ENCODE measurements at places on chromosomes 6 and 20. TPM values are rescaled to one million over a fixed set of nuclear protein-coding genes. Genes with fewer than 3 reads are reported as not detected.

- H3K4me1 ChIP-seq = peaks cover 39% of the 10 kb centered on the region
- H3K27ac ChIP-seq = no peak overlapping the region
- no peaks in the 10 kb centered on the region for H3K36me3 ChIP-seq
- H3K27me3 ChIP-seq = no peaks in the 10 kb centered on the region
- DNase-seq = no peak
These were observed 215.5 kb upstream of the LAMP5 start for GRCh38 chr20:9298906-9299305.

NHLRC1 gene
- total RNA-seq = 2.0 TPM

- H3K4me1 ChIP-seq = peaks cover 29% of the 10 kb centered on the region
- DNase-seq = peak; percentile 62
- H3K4me3 ChIP-seq = peak overlapping the region; percentile 60
- H3K27ac ChIP-seq = peak overlapping the region; percentile 88
- peaks cover 8% of the 10 kb centered on the region for H3K36me3 ChIP-seq
- H3K27me3 ChIP-seq = no peaks in the 10 kb centered on the region
These were observed 10.4 kb downstream of the SRXN1 start for GRCh38 chr20:642398-643174.

DNA sequence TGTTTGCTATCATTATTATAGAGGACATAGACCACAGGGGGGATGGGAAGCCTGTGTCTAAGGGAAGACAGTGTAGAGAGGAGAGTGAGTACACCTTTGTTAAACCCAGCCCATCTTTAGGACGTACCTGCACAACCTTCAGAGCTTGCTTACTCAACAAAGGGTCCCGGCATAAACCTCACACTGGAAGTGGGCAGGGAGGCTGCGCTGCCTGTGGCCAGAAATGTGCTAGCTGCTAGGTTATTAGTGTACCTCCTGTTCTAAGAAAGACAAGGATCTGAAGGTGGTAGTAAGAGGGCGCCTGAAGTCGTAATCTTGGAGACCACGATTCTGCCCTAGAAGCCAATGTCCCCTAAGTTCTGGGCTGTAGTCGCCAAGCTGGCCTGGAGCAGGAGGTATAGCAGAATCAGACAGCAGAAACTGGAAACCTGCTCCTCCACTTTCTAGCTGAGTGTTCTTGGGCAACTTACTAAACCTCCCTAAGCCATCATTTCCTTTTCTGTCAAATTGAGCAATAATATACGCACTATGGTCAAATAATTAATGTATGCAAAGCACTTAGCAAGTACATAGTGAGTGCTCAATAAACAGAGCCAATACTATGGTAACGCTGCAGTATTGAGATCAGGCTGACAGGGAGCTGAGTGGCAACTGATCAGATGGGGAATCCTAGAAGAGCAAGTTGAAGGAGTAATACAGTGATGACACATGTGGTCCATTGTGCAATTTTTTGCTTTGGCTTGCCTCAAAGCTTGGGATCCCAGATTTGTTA lies 16.8 kb upstream of the AKIRIN2 start:
- no peak for DNase-seq
- H3K27ac ChIP-seq = no peak overlapping the region
- H3K4me3 ChIP-seq = no peak overlapping the region

- H3K36me3 ChIP-seq = peaks cover 8% of the 10 kb centered on the region
- DNase-seq = peak; percentile 36
These were observed 35.9 kb downstream of the DUSP22 start for GRCh38 chr6:328136-328670.

- peaks cover 3% of the 10 kb centered on the region for H3K4me1 ChIP-seq
- H3K27ac ChIP-seq = no peak overlapping the region
- DNase-seq = no peak
- no peak overlapping the region for H3K4me3 ChIP-seq
These were observed 87.3 kb downstream of the CHD6 start for GRCh38 chr20:41530923-41531322.

BMP7 gene
- 9.8 TPM for total RNA-seq

- no peaks in the 10 kb centered on the region for H3K27me3 ChIP-seq
- no peak overlapping the region for H3K4me3 ChIP-seq
- no peaks in the 10 kb centered on the region for H3K4me1 ChIP-seq
- no peaks in the 10 kb centered on the region for H3K36me3 ChIP-seq
- no peak overlapping the region for H3K27ac ChIP-seq
These were observed 120.7 kb downstream of the DHX35 start for GRCh38 chr20:39082622-39083398.

GRCh38 chr6:142374965-142375733 lies 73.3 kb downstream of the ADGRG6 start:
- H3K27ac ChIP-seq = no peak overlapping the region
- DNase-seq = no peak
- no peaks in the 10 kb centered on the region for H3K36me3 ChIP-seq
- H3K4me3 ChIP-seq = no peak overlapping the region
- no peaks in the 10 kb centered on the region for H3K27me3 ChIP-seq
- H3K4me1 ChIP-seq = peaks cover 24% of the 10 kb centered on the region

GRCh38 chr6:144712541-144712940 lies 427.4 kb downstream of the UTRN start:
- no peaks in the 10 kb centered on the region for H3K27me3 ChIP-seq
- no peaks in the 10 kb centered on the region for H3K36me3 ChIP-seq
- no peak overlapping the region for H3K27ac ChIP-seq

GRCh38 chr6:42984924-42985475 lies 630 bp downstream of the PPP2R5D start:
- peak overlapping the region; percentile 86 for H3K27ac ChIP-seq
- DNase-seq = no peak
- no peaks in the 10 kb centered on the region for H3K27me3 ChIP-seq
- peak overlapping the region; percentile 84 for H3K4me3 ChIP-seq
- peaks cover 46% of the 10 kb centered on the region for H3K4me1 ChIP-seq
- H3K36me3 ChIP-seq = no peaks in the 10 kb centered on the region

GRCh38 chr6:30162265-30163089 lies 869 bp upstream of the TRIM15 start:
- H3K4me1 ChIP-seq = no peaks in the 10 kb centered on the region
- H3K4me3 ChIP-seq = no peak overlapping the region
- no peaks in the 10 kb centered on the region for H3K36me3 ChIP-seq
- no peaks in the 10 kb centered on the region for H3K27me3 ChIP-seq
- no peak for DNase-seq

DNA sequence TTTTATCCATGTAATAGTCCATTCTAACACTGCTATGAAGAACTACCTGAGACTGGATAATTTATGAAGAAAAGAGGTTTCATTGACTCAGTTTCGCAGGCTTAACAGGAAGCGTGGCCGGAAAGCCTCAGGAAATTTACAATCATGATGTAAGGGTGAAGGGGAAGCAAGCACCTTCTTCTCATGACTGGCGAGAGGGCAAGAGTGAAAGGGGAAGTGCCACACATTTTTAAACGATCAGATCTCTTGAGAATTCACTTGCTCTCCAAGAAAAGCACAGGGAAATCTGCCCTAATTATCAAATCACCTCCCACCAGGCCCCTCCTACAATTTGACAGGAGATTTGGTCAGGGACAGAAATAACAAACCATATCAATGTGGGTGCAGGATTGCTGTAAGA lies 859.7 kb downstream of the EPHA7 start:
- H3K4me3 ChIP-seq = no peak overlapping the region
- no peak for DNase-seq
- H3K4me1 ChIP-seq = peaks cover under 1% of the 10 kb centered on the region
- H3K27ac ChIP-seq = no peak overlapping the region
- H3K27me3 ChIP-seq = no peaks in the 10 kb centered on the region

- no peak overlapping the region for H3K4me3 ChIP-seq
- no peak overlapping the region for H3K27ac ChIP-seq
- no peaks in the 10 kb centered on the region for H3K36me3 ChIP-seq
These were observed 31.8 kb downstream of the ABRACL start for GRCh38 chr6:139060332-139060731.

ID1 gene
- total RNA-seq = 141 TPM

DNA sequence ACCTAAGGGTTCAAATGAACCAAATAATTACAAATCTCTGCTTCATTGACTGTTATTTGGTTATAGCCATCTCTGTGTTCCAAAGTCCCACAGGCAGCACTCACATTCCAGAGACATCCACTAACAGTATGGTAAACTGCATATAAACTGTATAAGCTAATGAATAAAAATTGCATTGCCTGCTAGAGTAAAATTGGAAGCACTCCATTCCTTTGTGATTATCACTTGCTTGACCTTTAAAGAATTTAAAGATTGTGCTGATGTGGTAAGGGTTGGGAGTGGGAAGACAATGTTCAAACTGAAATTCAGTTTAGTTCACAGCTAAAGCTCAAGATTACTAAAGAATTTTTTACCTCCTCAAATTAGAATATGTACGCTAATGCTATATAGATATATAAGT lies 31.0 kb upstream of the OSTM1 start:
- no peaks in the 10 kb centered on the region for H3K4me1 ChIP-seq
- H3K36me3 ChIP-seq = no peaks in the 10 kb centered on the region
- no peak overlapping the region for H3K4me3 ChIP-seq
- H3K27me3 ChIP-seq = peaks cover 10% of the 10 kb centered on the region

FERMT1 gene
- 1.2 TPM for total RNA-seq

PSMB1 gene
- total RNA-seq = 126 TPM

All from heart right ventricle (tissue), 16 donors.